Germinal center (tissue), 1 donor: ENCODE measurements at places on chromosomes 1 and 21.

DNA sequence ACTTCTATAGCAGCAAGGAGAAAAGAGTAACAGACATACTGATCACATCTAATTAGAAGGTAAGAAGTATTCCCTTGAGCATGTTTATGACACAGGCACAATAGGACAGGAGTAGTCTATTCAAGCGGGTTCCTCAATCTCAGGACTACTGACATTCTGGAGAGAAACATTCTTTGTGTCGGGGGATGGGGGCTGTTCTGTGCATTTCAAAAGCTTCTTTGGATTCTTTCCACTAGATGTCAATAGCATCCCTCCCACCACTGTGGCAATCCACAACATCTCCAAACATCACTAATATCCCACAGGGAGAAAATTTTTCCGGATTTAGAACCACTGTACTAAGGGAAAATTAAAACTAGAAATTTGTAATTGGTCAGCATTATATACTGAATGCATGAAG lies 56.9 kb downstream of the ADAMTS5 start:
- DNase-seq = no peak

GRCh38 chr1:981955-982558 lies at the start of gene PERM1:
Gene PERM1, minus strand, starts transcription at chr1:982093. Its CDS starts 1,064 bp downstream, at chr1:981029.
- DNase-seq = no peak

DNA sequence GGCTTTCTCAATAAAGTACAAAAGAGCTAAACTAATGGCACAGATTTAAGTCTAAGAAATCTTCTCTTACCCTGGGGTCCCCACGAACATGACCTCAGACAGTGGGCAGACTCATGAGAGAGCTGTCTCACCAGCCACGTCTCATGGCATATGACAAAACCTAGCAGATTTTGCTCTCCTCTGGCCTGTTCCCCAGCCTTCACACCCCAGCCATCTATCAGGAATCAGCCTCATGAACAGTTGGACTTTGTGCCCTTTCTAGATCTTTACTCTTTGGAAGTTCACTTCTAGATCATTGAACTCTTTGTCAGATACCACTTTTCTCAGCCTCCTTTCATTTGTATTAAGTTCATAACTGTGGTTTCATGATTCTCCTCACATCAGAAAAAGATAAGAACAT lies 14.2 kb upstream of the HSD3B1 start:
- no peak for DNase-seq

DNA sequence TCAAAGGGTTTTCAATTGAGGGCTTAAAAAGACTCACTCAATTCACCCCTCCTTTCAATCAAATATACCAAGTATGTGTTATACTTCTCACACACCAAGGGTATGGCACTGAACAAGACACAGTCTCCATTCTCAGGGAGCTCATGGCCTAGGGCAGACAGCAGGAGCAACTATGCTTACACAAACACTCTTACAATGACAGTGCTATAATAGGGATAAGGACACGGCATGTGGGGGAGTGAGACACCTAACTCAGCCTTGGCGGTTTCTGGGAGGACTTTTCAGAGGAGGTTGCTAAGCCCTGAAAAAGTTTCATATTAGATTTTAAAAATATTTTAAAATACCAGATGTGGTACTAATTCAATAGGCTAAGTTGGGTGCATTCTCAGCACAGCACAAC lies 22.7 kb upstream of the SYT6 start:
- no peak for DNase-seq

DNA sequence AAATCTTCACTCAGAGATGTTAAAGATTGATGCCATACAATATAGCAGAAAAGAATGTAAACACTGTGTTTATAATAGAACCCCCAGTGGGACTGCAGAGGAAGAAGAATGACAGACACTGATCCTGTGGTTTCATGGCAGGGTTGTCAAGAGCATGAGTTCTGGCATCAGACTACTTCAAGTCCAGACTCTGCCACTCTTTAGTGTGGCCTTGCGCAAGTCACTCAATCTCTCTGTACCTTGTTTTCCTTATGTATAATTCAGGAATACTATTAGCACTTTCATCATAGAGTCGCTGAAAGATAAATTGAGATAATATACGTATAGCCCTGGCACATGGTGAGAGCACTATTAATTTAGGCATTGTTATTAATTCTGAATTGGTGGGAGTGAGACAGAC lies 38.5 kb upstream of the BCL9 start:
- no peak for DNase-seq

GRCh38 chr21:37769656-37770055 lies 146.6 kb downstream of the KCNJ6 start:
- no peak for DNase-seq

DNA sequence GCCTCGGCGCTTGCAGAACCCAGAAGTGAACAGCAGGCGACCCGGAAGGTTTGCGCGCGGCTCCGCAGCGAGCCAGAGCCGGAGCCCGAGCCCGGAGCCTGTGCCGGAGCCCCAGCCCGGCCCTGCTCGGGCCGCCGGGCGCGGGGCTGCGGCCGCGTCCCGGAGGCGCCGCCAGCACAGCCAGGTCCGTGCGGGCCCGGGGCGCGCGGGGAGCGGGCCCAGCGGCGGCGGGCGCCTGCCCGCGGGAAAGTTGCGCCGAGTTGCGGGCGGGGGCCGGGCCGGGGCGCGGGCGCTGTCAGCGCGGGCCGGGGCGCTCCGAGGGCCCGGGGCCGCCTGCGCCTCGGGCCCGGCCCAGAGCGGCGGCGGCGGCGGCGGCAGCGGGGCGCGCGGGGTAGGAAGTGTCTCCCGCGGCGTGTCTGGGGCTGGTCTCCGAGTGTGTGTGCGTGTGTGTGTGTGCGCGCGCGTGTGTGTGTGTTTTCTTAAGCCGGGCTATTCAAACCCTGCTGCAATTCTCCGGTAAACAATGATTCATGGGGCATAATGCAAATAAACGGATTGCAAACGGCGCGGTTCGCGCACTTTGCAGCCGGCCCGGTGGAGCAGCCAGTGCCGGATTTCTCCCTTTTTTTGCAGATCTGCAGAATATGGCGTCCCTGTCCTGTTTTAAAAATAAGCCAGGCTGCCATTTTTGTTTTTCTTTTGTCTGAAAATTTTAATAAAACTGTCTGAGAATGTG lies at the start of gene ZNF362:
TSS of gene ZNF362 (plus strand) at position 22 of the 736 bp plus-strand sequence. CDS start 14,083 bp downstream, outside the sequence.
- peak; percentile 81 for DNase-seq

DNA sequence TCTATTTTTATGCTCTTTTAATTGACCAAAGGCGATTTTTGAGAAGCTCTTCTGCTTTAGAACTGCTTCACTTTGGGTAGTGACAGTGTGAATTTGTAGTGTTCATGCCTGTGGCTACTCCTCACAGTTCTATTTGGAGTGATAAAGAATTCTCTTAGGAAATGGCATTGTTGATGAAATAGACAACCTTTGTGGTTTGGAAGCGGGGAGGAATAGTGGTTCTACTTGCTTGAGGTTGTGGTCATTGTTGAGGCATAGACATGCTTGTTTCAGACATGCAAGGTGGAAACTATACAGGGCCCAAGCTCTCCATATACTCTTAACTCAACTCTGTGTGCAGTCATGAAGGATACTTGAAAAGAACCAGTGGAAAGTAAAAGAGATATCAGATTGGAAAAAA lies 481.1 kb upstream of the NEGR1 start:
- no peak for DNase-seq

GRCh38 chr1:86018283-86018923 lies 138.2 kb downstream of the COL24A1 start:
- DNase-seq = peak; percentile 6

DNA sequence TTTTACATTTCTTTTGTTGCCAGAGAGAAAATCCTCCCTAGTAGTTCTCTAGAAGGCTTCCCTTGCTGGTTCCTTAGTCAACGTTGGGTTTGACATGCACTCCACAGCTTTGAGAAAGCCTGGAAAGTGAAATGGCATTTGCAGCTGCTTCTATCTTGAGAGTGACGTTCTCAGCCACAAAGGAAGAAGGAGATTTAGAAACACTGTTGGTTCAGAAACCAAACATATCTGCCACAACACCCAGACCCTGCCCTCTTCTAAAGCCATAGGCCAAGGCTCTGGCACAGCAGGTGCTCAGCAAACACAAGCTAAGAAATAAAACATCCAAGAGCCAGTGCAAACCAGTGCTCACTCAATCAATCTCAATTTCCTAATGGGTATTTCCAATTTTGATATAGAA lies 121.4 kb downstream of the CCDC185 start:
- no peak for DNase-seq

DNA sequence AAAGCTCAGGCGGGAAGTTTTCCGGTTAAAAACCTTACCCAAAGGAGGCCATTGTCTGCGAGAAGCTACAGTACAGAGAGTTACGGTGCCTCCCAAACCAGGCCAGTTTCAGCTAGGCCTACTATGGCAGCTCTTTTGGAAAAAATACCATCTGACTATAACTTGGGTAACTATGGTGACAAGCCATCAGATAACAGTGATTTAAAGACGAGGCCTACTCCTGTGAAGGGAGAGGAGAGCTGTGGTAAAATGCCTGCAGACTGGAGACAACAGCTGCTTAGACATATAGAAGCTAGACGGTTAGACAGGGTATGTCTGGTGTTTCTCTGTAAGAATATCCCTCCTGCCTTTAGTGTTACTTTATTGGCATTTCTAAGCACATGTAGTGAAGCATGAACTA lies 165.9 kb downstream of the LRRC40 start:
- no peak for DNase-seq

- DNase-seq = no peak
These were observed 28.9 kb upstream of the GPR137B start for GRCh38 chr1:236113324-236114032.

DNA sequence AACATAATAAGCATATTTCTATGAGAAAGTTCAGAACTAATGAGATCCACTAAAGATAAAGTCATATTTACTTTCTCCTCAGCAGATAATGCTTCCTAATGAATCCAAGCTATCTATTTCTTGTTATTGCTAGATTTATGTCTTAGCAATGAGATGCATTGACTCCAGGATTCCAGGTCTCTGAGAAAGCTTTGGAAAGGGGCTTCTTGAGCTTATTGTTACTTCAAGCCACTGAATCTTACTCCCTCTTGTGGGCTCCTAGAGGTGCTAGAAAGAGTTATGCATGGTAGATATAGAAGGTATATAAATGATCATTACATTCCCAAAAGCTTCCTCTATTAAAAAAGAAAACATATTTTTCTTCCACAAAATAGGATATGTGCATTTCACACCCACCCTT lies 246.4 kb upstream of the ADAMTS5 start:
- no peak for DNase-seq

DNA sequence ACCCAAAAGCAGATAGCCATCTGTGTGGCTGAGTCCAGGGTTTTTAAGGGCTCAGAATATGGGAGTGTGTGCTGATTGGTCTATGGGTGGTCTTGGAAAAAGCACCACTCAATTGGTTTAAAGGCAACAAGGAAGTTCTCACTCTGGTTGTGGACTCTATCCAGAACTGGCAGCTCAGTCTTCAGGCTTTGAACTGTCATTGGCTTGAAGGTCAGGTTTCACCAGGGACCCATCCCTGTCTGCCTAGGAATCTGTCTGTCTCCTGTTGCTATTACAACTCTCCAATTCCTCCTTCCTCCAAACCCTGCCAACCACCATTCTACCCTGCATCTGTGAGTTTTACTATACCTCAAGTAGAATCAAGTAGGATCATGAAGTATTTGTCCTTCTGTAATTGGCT lies 341.7 kb upstream of the ADGRL2 start:
- DNase-seq = no peak

DNA sequence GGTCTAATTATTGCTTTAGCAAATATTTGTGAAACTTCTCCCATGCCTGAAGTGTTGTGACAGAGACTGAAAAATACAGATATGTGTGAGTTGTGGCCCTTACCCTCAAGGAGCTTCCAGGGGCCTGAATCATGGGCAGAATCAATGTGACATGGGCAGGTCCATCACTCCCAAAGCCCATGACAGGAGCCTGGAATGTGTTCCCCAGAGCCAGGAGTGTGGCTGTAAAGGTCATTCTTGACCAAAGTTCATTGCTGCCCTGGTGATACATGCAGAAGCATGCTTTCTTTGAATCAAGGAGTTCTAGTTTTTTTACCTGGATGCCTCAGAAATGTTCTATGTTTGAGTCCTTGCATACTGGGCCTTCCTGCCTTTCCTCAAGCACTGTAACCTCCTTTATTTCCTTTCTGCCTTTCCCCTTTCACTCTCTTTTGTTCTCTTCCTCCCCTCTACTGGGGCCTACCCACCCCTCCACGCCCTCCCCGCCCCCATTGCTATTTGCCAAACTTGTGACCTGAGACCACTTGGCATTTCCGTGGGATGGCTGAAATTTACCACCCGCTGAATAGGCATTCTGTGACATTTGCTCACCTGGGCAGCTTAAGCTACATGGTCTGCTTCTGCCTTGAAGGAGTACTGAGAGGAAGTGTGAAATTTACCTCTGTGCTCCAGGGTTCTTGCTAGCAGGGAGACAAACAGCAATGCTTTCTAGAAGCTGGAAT lies 19.7 kb downstream of the PBX1 start:
- DNase-seq = no peak

DNA sequence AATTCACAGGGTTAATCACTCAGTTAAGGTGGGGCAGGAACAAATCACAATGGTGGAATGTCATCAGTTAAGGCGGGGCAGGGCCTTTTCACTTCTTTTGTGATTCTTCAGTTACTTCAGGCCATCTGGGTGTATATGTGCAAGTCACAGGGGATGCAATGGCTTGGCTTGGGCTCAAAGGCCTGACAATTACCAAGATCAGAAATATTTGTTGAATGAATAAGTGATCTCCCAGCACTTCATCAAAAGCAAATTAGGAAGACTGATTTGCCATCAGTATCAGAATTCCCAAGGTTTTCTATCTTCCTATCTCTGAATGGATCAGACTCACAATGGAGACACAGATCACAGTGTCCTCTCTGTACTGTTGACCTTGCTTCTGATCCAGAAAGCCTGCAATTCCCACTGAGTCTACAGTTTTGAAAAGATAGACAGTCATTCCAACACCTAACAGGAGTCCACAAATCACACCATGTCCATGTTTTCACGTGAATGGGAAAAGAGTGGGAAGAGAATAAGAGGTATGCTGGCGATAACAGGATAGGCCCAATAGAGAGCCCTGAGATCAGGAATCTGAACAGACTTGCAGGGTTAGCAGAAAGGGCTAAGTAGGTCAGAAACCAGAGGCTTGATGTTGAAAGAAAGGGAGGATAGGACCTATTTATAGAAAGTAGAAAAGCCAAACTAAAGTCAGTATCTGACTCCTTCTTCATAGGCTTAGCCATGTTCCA lies 75.3 kb downstream of the KCNK1 start:
- no peak for DNase-seq

DNA sequence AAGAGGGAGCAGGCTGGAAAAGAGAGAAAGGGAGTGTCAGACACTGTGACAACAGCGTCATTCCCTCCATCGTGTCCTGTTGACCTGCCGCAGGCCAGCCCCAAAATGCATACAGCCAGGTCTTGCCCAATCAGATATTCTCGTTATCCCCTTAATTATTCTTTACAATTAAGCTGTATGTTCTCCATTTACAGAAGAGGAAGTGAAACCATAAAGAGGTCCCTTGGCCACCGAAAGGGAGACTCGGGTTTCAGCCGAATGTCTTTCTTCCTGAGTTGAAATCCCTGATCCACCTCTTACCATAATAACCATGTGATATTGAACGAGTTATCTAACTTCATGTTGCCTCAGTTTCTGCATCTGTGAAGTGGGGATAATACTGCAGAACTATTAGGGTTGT lies 70.5 kb downstream of the IGSF21 start:
- DNase-seq = peak; percentile 45
